Right lung (tissue), 10 donors: ENCODE measurements at places on chromosomes 4 and X. TPM values are rescaled to one million over a fixed set of nuclear protein-coding genes. Genes with fewer than 3 reads are reported as not detected.

HSPA4L gene
- 5.9 TPM for polyA plus RNA-seq

OCIAD1 gene
- 226 TPM for polyA plus RNA-seq

TCEAL3 gene
- polyA plus RNA-seq = 27.6 TPM

RAB40A gene
- 4.1 TPM for polyA plus RNA-seq

GAGE12J gene
- polyA plus RNA-seq = not detected

NALF2 gene
- polyA plus RNA-seq = 0.21 TPM

SFRP2 gene
- 5.3 TPM for polyA plus RNA-seq

KIT gene
- polyA plus RNA-seq = 82.4 TPM

FRMPD4 gene
- 0.76 TPM for polyA plus RNA-seq

GLRB gene
- 4.0 TPM for polyA plus RNA-seq

ADH7 gene
- 0.10 TPM for polyA plus RNA-seq

SMIM10L2A gene
- polyA plus RNA-seq = 6.2 TPM

DGKK gene
- polyA plus RNA-seq = 0.09 TPM

HCCS gene
- 17.8 TPM for polyA plus RNA-seq

PNMA6F gene
- not detected for polyA plus RNA-seq

EPHA5 gene
- 0.08 TPM for polyA plus RNA-seq

SCFD2 gene
- polyA plus RNA-seq = 13.5 TPM

CT83 gene
- not detected for polyA plus RNA-seq

ZNF732 gene
- 2.8 TPM for polyA plus RNA-seq

SRPK3 gene
- 1.7 TPM for polyA plus RNA-seq

DDIT4L gene
- 1.6 TPM for polyA plus RNA-seq

PPEF2 gene
- polyA plus RNA-seq = 0.50 TPM

HTR2C gene
- 0.18 TPM for polyA plus RNA-seq

DCAF4L1 gene
- 0.15 TPM for polyA plus RNA-seq

SLC6A14 gene
- 0.17 TPM for polyA plus RNA-seq

TMEM150C gene
- polyA plus RNA-seq = 15.4 TPM

AASDH gene
- polyA plus RNA-seq = 29.6 TPM

CXCL11 gene
- polyA plus RNA-seq = 0.36 TPM

ZIC3 gene
- polyA plus RNA-seq = not detected

APOOL gene
- polyA plus RNA-seq = 20.8 TPM

PAGE2 gene
- polyA plus RNA-seq = not detected

S100P gene
- polyA plus RNA-seq = 5.3 TPM

FAAH2 gene
- polyA plus RNA-seq = 6.6 TPM

AFF2 gene
- polyA plus RNA-seq = 5.2 TPM

SPANXC gene
- polyA plus RNA-seq = not detected

ADGRG4 gene
- not detected for polyA plus RNA-seq

NIPAL1 gene
- polyA plus RNA-seq = 3.2 TPM

ANXA3 gene
- polyA plus RNA-seq = 105 TPM

ADH6 gene
- polyA plus RNA-seq = 14.1 TPM

PABPC5 gene
- 7.5 TPM for polyA plus RNA-seq

MAP9 gene
- polyA plus RNA-seq = 22.0 TPM

ZNF157 gene
- polyA plus RNA-seq = 0.65 TPM

REELD1 gene
- polyA plus RNA-seq = 0.23 TPM

CXCL3 gene
- 1.0 TPM for polyA plus RNA-seq

ITIH6 gene
- not detected for polyA plus RNA-seq

ART3 gene
- 0.46 TPM for polyA plus RNA-seq

USO1 gene
- polyA plus RNA-seq = 76.7 TPM

GC gene
- polyA plus RNA-seq = not detected

TBC1D1 gene
- polyA plus RNA-seq = 70.7 TPM

ARHGEF6 gene
- 14.5 TPM for polyA plus RNA-seq

GALNTL6 gene
- polyA plus RNA-seq = 0.06 TPM

STBD1 gene
- 4.1 TPM for polyA plus RNA-seq

F8A3 gene
- polyA plus RNA-seq = 11.6 TPM
